GM13976 (cell line): ENCODE measurements at places on chromosomes 6 and 20.

GRCh38 chr20:33857722-33858563, 46.8 kb downstream of the CHMP4B start:
- DNase-seq = no peak

DNA sequence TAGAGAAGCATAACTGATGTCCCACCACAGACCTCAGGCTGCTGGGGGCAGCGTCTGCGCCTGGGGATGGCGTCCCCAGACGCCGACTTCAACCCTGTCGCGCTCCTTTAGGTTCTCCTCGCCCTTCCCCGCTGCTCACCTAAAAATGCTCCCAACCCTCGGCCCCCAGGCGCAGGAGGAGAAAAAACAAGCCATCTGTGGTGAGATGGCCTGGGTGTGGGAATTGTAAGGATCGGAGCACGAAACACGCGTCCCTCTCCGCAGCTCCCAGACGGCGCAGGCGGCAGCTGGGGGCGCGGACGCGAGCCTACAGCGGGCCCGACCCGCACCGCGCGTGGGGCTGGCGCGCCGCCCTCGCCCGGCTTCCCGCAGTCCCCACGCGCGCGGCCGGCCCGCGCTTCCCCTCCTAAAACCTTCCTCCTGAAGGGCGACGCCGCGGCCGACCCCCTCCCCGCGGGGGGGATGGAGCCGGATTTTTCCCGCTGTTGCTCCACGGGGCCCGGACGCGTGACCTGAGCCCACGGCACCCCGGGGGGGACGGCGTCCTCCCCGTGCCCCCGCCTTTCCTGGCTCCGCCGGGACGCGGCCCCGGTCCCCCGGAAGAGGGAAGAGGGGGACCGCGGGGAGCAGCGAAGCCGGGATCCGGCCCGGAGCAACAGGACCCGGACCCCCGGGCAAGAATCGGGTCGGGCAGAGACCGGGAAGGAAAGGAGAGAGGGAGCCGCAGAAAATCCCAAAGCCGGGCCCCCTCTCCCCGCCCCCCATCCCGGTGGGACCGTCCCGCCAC, 611 bp downstream of the EPB41L2 start:
- peak; percentile 33 for DNase-seq

GRCh38 chr6:165695722-165696515, 32.9 kb upstream of the PDE10A start:
- no peak for DNase-seq

- peak; percentile 71 for DNase-seq
Measured at GRCh38 chr6:7909323-7910276, 988 bp downstream of the TXNDC5 start.

GRCh38 chr20:20139403-20139802, 87.1 kb downstream of the CFAP61 start:
- no peak for DNase-seq

DNA sequence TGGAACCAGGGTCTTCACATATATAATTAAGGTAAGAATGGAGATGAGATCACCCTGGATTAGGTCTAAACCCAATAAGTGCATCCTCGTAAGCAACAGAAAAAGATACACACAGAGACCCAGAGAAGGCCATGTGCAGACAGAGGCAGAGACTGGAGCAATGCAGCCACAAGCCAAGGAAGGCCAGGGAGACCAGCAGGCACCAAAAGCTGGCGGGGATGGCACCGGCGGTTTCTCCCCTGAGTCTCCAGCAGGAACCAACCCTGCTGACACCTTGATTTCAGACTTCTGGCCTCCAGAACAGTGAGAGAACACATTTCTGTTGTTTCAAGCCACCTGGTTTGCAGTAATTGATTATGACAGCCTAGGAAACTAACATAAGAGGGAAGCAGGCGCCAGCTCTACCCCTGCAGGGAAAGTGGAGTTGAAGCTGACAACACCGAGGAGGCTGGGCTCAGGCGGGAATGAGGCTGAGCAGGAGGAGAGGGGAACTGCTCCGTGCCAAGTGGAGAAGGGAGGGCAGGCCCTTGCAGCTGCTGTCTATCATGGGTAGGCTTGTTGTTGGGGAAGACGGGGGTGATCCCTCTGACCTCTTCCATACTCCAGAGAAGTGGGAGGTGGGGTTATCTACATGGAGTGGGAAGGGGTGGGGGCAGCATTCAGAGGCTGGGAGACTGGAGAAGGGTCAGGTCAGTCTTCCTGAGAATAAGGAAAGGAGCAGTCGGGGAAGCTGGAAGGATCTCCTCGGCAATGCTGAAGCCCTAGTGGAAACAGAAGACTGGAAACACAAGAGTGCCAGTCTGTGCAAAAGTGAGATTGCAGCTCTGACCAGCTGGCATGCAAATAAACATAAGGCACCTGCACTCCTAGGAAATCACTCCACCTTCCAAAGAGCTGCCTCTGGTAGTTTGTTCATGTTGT, 72.7 kb downstream of the NFATC2 start:
- no peak for DNase-seq

GRCh38 chr20:53580376-53581111, 13.1 kb downstream of the ZNF217 start:
- DNase-seq = no peak
